ENCODE measurements at places on chromosomes 7 and 10. TPM values are rescaled to one million over a fixed set of nuclear protein-coding genes. Genes with fewer than 3 reads are reported as not detected.

Gene SPDYE2B
- not detected for polyA plus RNA-seq

DNA sequence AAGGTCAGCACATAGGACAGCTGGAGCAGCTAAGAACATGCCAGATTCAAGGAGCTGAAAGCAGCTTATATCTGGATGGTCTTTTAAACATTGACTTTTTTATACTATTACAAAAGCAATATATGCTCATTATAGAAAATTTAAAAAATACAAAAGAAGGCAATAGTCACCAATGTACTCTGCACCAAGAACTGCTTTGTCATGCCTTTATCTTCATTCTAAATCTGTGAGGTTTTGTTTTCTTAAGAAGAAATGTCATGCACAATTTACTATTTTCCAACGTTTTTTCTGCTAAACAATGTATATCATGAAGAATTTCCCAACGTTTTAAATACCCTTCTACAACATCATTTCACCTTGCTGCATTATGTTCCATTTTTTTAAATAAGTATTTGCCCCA, 2.8 kb downstream of the LIPM start:
- no peak for DNase-seq

DNA sequence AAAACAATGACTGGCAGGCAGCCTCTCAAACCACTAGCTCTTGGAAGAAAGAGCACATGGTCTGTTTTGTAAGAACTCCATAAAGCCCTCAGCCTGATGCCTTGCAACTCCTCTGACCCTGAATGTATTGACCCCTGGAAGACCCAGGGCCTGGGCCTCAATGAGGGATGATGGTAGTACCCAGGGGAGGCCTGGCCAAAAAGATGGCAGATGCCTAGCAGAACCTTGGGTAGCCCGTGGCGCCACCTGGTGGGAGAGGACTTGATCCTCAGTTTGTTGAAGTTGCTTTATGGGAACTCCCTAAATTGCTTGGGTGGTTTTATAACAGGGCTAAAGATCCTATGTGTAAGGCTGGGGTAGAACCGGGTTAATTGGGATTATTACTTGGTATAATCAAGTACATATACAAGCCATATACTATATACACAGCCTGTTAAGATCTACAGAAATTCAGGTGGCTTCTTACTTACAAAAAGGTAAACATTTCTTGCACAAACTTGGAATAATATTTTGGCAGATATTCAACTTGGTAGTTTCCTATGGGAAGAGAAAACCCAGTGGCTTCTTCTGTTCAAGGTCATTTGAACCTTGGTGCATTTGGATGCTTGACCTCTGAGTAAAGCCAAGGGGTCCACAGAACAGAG, 95.8 kb upstream of the CACUL1 start:
- peak; percentile 48 for DNase-seq

DNA sequence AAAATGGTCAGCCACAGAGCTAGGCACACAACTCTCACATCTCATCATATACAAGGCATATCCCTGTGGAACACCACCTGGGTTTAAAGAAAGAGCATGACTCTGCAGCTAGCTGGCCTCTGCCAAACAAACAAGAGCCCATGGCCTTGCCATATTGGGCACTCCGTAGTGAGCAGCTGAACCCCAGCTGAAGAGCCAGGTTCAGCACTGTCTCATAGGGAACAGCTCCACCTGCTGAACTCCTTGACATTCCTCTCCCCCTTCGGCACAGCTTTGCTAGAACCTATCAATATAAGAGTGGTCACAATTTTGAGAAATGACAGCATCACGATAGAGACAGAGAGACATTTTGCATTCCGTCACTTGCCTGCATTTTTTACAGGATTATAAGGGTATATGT, 20.0 kb downstream of the SORCS1 start:
- no peak for DNase-seq

Gene DRGX
- polyA plus RNA-seq = not detected

DNA sequence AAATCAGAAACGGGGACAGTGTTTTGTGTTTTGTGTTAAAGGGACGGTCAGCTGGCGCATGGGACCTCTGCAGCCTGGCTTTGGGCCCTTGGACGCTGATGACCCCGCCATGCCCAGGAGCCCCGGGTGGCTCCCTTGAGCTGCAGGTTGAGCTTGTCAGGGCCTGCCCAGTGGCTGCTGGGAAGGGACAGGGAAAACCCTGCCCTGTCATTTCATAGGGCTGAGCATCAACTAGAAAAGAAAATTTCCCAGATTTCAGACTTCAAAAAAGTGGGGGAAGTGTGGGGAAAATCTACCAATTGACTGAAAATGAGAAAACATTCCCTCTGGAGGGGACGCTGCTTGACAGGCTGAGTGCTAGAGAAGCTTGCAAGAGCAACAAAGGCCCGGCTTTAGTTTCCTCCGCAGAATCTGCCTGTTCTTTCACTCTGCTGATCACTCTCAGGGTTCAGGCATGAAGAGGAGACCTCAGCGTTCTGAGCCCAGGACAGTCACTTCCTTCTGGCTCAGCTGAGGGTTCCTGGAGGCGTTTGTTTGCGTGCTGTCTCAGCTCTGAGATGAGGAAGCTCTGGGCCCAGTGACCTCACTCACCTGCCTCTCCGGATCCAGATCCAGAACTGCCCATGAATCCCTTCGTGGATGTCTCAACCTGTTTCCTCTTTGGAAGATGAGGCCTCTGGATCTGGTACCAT, 18.6 kb upstream of the DNAJB6 start:
- DNase-seq = no peak
